GM18507 (cell line): ENCODE measurements at places on chromosomes 11 and 22.

DNA sequence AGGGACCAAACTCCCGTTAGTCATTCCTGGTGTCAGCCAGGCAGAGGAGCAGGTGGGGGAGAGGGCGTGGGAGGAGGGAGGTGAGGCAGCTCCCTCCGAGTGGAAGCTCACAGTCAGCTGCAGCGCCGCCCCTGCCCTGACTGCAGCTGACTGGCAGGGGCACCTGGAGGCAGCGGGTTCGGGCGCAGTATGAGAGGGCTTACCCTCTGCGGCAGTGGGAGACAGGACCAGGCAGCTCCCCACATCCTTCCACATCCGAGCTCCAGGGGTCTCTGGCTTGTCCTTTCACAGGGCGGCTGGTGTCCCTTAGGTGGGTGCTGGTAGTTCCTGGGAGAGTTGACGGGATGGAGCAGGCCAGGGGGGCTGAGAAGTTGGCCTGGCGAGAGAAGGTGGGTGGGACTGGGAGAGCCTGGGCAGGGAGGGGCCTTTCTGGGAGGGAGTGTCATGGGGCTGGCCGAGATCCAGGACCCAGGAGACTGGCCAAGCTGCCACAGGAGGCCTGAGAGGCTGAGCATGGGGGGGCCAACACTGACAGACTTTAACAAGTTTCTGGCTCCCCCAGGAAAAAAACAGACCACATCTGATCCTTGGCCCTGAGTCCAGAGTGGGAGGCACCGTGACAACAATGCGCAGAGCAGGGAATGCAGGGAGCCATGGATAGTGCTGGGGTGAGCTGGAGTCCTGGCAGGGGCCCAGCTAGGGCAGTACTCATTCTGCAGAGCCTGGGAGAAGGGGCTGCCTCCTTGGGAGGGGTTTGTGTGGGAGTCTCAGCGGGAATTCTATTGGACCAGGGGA is 4.9 kb downstream of the ADORA2A start:
- DNase-seq: no peak

DNA sequence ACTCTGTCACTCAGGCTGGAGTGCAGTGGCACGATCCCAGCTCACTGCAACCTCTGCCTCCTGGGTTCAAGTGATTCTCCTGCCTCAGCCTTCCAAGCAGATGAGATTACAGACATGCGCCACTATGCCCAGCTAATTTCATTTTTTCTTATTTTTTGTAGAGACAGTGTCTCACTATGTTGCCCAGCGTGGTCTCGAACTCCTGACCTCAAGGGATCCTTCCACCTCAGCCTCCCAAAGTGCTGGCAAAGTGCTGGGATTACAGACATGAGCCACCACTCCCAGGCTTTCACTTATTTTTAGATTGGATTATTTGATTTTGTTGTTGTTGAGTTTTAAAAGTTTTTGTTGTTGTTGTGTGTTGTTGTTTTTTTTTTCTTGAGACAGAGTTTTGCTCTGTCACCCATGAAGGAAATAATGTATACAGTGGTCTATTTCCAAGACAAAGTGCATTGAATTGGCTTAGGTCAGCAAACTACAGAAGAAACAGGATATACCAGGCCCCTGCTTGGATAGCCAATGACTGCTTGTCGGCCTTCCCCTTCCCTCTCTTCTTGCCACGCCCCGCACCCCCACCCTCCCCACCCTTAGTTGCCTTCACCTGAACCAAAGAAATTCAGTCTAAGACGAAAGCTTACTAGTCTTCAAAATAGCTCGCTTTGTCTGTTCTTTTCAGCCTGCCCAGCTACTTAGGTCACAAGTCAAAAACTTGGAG is 91.8 kb upstream of the CLDN5 start:
- no peak for DNase-seq

DNA sequence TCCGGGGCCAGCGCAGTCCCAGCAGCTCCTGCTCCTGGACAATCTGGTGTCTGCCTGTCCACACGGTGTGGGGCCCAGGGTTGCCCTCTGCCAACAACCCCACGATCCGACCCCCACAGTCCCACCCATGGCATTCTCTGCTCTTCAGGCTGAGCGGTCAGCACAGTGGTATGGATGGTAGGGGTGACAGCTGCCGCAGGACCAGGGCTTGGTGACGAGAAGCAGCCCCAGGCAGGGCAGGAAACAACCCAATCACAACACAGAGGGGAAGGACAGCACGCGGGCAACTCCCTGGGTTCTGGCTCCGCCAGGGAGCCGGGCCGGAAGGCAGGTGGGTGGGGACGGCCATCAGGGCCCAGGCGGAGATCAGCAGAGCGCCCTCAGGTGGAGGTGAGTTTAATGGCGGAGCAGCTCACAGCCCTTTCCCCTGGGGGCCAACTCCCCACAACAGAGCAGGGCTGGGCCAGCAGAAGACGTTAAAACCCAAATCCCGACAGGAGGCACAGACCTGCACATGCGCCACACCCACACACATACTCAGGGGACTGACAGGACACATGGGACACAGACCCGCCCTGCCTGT is 5.3 kb upstream of the CHADL start:
- DNase-seq: no peak

GRCh38 chr11:69194396-69194795 is 38.7 kb downstream of the SMIM38 start:
- DNase-seq: no peak

GRCh38 chr11:20110908-20111669 is 49.2 kb downstream of the DBX1 start:
- DNase-seq: peak; percentile 38

- peak; percentile 46 for DNase-seq
Measured at GRCh38 chr22:48084041-48084728, 1321.7 kb downstream of the TBC1D22A start.
